Retina (tissue), 1 donor: ENCODE measurements at places on chromosomes 2 and 18.

- DNase-seq = peak; percentile 89
These were observed at the start of gene TGIF1 for GRCh38 chr18:3450012-3450798. Gene TGIF1 (plus strand): TSS chr18:3450172. CDS start chr18:3450490, 318 bp downstream.

GRCh38 chr18:57664568-57665165 lies 43.0 kb upstream of the NARS1 start:
- DNase-seq = no peak

- no peak for DNase-seq
These were observed 79.7 kb downstream of the TMEM17 start for GRCh38 chr2:62426154-62426912.

- no peak for DNase-seq
These were observed 40.7 kb upstream of the PCBP1 start for GRCh38 chr2:70046534-70046933.

DNA sequence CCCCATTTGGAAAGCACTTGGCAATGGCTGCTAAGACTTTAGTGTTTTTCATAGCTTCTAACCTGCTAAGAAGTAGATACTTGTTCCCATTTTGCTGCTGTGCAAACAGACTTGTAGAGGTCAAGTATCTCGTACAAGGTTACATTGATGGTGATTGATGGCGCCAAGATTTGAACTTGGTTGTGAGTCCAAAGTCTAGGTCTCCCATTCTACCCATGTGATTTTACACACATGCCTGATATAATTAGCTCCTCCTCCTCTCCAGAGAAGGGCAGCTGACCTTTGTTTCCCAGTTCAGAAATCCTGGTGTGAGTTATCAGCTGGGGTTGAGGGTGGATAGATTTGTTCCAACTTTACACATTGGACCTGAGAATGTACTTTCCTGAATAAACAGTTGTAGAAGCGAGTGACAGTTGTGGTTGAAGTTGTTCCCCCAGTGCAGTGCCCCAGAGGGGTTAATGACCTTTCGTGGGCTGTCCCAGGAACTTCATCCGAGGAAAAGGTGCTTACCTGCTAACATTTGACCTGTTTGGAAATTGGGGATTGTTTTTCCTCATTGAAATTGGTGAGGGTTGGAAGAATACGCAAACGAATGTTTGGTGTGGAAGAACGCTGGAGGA lies 10.4 kb downstream of the TCF7L1 start:
- no peak for DNase-seq

DNA sequence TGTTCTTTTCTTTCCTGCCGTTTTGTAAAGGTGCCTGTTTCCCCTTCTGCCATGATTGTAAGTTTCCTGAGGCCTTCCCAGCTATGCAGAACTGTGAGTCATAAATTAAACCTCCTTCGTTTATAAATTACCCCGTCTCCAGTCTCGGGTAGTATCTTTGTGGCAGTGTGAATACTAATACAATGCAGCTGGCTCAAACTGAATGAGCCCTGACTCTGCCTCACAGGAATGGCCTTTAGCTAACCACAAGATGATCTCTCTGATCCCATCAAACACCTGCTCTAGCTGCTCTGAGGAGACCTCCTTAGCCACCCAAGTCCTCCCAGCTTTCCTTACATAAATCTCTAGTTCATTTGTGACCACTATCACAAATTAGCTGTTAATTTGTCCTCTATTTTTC lies 41.5 kb upstream of the CAB39 start:
- no peak for DNase-seq

GRCh38 chr18:28043631-28044030 lies 133.3 kb downstream of the CDH2 start:
- DNase-seq = no peak

GRCh38 chr2:224850081-224850480 lies 133.9 kb upstream of the CCDC195 start:
- DNase-seq = no peak

- peak; percentile 12 for DNase-seq
These were observed 61.3 kb upstream of the PGAP1 start for GRCh38 chr2:196987649-196988364.

- DNase-seq = no peak
These were observed 600.8 kb upstream of the CDH2 start for GRCh38 chr18:28777756-28778155.

- DNase-seq = peak; percentile 34
These were observed 55.0 kb downstream of the ODC1 start for GRCh38 chr2:10392951-10393639.

- DNase-seq = peak; percentile 88
These were observed 540 bp downstream of the SOX11 start for GRCh38 chr2:5692561-5693286.

- DNase-seq = no peak
These were observed 89.2 kb upstream of the MYO3B start for GRCh38 chr2:170088776-170089175.

DNA sequence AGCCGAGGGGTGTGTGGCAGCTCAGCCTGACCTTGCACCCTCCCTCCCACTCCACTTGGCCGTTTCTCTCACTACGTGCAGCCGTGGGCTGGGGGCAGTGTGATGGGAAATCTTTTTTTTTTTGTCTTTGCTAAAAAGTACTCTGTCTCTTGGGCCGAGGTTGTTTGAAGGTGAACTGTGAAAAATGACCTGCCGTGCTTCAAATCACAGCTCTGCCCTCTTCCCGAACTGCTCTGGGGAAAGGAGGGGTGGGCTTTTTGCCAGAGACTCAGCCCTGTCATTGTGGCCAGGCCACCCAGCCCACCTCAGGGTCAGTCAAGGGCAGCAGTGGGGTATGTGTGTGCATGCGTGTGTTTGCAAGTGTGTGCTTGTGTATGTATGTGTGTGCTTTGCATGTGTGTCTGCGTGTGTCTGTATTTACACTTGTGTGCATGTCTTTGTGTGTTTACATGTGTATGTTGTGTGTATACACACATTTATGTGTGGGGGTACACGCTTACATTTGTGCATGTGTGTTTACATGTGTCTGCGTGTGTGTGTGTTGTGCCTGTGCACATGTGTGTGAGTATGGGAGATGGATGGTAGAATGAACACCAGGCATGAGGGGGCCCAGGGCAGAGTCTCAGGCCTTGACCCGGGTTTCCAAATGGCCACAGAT lies 61.3 kb upstream of the HAAO start:
- no peak for DNase-seq

DNA sequence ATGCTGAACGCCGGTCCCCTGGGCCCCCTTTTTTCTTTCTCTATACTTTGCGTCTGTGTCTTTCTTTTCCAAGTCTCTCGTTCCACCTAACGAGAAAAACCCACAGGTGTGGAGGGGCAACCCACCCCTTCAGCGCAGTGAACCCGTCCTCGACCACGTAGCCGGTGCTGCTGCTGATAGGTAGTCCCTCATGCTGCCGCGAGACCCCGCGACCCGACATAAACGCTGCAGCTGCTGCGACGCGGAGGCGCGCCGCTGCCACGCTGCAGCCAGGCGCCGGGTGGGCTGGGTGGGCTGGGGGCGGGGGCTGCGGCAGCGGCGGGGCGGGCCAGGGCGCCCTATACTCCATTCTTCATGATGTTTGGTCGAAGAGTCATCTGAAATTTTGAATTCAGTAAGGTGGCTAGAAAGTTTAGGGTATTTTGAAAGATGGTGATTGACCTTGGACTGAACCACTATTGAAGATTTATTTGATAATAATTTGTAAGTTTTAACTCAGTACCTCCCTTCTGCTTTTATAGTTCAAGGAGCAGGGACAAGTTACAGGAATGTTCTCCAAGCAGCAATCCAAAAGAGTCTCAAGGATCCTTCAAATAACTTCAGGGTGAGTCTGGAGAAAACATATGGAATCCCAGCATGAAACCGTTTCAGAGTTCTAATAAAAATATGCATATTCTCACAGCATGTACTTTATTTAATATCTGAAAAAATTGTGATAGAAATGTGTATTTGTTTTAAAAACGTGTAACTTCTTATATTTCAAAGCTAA lies 24.1 kb downstream of the CFLAR start:
- peak; percentile 38 for DNase-seq

DNA sequence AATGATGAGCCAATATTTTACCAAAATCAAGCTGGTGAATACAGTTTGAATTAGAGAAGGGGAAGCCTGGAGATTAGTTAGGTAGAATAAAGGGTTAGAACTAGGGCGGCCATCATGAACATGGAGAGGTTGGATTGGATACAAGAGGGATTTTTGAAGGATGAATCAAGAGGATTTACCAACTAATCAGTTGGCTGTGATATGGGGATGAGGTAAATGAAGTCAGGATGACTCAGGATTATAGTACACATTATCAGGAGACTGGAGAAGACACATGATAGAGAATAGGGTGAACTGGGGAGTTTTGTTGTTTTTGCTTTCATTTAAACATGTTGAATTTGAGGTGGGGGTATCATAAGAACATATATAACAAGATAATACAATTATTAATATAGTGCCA lies 73.8 kb upstream of the PROKR1 start:
- no peak for DNase-seq

DNA sequence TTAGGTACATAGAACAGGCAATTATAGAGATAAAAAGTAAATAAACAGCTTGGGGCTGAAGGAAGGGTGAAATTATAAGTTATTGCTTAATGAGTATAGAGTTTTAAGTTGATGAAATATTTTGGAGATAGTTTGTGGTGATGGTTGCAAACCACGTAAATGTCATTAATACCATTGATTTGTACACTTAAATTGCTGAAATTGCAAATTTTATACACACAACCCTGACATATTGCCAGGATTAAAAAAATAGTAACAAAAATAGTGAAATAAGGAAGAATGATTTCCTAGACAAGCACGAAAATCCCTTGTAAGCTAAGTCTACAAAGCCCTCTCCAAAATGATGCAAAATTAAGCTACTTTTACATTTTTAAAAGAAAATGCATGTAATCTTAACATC lies 46.2 kb upstream of the RAB6D start:
- DNase-seq = no peak

- no peak for DNase-seq
These were observed 208.1 kb upstream of the RND3 start for GRCh38 chr2:150695451-150696135.

GRCh38 chr2:71689968-71690834 lies 236.8 kb downstream of the DYSF start:
- no peak for DNase-seq

- DNase-seq = peak; percentile 91
These were observed 12.3 kb upstream of the TEX51 start for GRCh38 chr2:126886211-126886915.

GRCh38 chr2:7097353-7097895 lies 180.2 kb downstream of the RNF144A start:
- DNase-seq = peak; percentile 93

GRCh38 chr2:100964222-100964621 lies 37.9 kb upstream of the RPL31 start:
- no peak for DNase-seq

GRCh38 chr18:34956663-34957062 lies 84.5 kb upstream of the MAPRE2 start:
- DNase-seq = no peak

DNA sequence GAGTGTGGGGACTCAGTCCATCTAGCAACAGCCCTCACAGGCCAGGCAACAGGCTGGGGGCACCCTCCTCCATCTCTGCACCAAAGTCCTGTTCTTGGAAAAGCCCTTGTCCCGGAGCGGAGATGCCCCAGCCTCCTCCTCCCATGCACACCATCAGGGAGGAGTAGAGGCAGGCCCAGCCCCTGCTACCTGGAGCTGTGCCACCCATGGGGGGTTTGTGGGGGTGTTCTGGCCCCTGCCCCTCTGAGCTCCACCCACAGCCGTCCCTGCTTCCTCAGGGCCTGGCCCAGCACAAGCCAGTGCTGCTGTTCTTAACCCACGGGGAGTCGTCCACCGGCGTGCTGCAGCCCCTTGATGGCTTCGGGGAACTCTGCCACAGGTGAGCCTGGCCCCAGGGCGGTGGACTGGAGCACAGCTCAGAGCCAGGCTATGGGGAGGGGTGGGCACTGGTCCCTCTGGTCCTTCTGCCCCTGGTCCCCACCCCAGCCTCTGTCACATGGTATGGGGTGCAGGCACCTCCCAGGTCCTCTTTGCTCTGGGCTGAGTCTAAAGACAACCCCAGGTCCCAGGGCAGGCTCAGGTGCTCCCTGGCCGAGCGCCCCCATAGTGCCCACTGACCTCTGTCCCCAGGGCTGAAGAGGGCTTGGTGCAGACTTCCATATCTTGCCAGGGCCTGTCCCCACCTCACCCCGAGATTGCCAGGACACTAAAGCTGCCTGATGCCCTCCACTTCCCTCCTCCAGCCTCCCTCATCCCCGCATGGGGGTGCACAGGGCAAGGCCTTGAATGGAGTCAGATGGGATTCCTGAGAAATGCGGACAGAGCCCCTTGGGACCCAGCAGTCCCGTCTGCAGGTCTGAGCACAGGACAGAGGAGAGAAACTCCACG lies 2.7 kb downstream of the AGXT start:
- no peak for DNase-seq
